ENCODE measurements at places on chromosomes 3 and 15. TPM values are rescaled to one million over a fixed set of nuclear protein-coding genes. Genes with fewer than 3 reads are reported as not detected.

Gene TPRG1
- total RNA-seq, result not detected

Gene NAA80
- 3.1 TPM for total RNA-seq

Gene KBTBD8
- total RNA-seq, result 8.6 TPM

Gene XYLB
- total RNA-seq, result 2.5 TPM

DNA sequence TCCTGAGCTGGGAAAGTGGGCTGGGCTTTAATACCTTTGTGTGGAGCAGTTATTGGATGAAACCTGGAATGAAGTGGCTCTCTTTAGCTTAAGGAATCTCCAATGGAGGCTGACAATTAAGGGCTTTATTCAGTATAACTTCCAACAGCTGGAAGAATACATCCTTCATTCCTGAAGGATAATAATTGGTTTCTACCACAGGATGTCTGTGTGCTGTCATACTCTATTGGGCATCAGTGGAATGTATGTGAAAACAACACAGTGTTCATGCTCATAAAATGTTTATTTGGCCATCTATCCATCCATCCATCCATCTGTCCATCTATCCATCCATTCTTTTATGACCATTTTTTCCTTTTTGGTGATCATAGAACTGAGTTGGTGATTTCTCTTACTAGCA is 220.7 kb upstream of the GAP43 start:
- DNase-seq, result no peak

GRCh38 chr3:115512565-115513415 is 110.5 kb upstream of the GAP43 start:
- peak; percentile 38 for DNase-seq

DNA sequence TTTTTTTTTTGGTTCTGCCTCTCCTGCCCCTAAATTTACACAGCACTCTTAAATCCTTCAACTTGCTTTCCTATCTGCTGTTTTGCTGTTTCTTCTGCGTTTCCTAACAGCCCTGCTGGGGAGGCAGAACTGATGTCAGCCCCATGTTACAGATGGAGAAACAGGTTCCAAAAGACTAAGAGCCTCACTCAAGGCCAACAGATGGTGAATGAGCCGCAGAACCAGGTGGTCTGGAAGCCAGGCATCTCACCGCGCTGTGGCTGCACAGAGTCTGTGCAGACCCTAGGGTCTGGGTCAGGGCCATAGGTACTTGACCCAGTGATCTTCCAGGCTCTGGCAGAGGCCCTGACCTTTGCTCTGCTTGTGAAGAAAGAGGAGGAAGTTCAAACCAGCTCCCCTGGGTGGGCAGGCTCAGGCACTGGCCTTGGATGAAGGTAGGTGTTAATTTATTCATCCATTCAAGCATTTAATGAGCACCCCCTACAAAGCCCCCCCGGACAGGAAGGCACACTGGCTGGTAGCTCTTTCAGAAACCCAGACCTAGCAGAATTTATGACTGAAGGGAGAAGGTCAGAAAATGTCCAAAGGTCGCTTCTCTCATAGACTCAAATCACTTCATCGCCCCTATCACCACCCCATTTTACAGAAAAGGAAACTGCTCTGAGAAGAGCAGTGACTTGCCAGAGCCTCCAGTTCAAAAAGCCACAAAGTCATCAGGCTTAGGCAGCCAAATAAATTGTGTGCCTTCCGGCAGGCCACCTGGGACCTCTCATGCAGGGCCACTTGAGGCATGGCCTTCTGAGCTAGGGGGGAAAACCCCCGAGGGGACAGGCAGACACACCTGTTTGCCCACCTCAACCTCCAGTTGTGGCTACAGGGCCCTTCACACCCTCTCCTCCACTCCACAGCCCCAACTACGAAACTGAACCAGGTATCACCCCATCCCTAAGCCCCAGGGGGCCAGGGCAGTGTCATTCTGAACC is 2.7 kb downstream of the CHDH start:
- no peak for DNase-seq

DNA sequence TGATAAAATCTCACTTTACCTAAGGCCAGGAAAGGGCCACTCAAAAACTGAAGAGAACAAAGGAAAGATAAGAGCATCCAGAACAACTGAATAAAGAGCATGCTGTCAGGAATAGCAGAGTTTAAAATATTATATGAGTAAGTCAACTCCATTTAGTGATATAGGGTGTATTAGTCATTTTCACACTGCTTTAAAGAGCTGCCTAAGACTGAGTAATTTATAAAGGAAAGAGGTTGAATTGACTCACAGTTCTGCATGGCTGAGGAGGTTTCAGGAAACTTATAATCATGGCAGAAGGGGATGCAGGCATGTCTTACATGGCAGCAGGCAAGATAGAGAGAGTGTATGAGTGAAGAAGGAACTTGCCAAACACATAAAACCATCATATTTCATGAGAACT is 778.0 kb upstream of the NECTIN3 start:
- DNase-seq, result peak; percentile 37

- DNase-seq, result no peak
These were observed 6.0 kb downstream of the PLA2G4F start for GRCh38 chr15:42150219-42150970.

DNA sequence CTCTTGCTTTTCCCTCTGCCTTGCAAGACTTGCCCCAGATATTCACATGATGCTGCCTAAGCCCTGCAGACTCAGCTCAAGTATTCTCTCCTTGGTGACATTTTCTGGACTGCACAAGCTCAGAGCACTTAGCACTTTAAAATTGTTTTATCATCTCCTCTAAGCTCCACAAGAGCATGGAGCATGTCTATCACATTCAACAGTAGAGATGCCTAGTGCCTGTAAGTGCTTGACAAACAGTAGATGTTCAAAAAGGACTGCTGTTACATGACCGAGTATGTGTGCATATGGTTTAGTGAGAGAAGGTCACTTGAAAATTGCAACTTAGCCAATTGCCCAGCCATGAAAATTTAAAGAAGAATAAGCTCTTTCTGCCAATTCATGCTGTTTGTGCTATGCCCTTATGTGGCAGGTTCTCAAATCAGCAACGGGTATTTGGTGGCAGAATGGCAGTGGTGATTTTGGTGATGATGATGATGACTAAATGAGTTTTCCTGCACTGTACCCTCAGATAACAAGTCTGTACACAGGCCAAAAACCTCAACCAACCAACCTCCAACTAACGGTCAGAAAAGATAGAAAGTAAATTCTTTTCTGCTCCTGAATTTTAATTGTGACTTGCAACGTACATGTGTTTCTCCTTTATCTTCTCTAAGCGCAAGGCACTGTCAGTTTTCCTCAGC is 647.2 kb upstream of the UBE2E2 start:
- DNase-seq, result no peak

GRCh38 chr3:190175490-190175889 is 54.8 kb upstream of the P3H2 start:
- peak; percentile 37 for DNase-seq

DNA sequence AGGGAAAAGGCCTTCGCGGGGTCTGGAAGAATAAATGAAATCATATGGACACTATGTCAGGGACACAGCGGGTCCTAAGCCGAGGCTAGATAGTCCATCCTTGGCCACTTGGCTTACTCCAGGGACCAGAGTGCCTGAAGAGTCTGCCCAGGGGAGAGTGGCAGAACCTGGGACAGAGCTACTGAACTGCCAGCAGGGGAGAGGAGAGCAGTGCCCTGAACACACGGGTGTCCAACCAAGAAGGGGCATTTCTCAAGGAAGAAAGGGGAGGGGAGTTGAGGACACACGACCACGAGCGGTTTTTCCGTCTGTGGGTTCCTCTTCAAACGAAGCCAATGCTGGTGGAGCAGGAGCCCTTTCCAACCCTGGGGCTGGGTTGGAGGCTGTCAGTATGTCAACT is 1.0 kb downstream of the ACAN start:
- DNase-seq, result no peak

- no peak for DNase-seq
These were observed 18.3 kb downstream of the FGF7 start for GRCh38 chr15:49441356-49441755.

- DNase-seq, result peak; percentile 69
These were observed 23.0 kb downstream of the IGF1R start for GRCh38 chr15:98671060-98672008.

- no peak for DNase-seq
These were observed 111.6 kb downstream of the AQP9 start for GRCh38 chr15:58249646-58250312.

- DNase-seq, result peak; percentile 49
These were observed 45.6 kb upstream of the WWTR1 start for GRCh38 chr3:149703466-149703865.

DNA sequence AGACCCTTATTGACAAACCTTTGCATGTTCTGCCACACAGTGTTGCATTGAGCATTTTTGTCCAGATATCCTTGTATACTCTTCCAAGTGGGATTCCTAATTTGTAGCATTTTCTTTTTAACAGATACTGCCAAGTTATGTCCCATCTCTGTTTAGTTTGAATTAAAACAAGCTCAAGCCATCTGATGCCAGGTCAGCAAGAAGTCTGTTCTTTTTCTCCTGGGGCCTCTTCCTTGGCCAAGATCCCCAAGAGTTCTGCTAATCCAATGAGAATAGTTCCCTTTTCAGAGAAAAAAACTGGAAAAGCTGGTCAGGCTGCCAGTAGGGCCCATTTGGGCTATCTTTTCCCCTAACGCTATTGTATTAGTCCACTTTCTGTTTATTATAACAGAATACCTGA is 29.8 kb downstream of the GLDN start:
- no peak for DNase-seq

DNA sequence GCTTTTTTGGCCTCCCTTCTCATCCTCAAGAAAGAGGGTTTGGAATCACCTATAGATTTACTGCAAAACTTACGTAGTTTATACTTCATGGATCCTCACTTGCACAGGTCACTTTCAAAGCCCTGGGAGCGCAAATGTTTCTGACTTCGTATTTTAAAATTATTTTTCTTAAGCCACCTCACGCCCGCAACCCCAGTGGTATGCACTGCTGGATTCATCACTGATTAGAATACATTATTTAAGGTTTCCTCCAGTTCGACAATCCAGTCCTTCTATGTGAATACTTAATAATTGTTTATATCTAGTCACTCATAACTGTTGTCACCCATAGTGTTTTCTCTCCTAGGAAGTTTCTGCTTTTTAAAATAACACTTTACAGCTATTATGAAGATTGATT is 339.9 kb downstream of the CHL1 start:
- DNase-seq, result no peak

DNA sequence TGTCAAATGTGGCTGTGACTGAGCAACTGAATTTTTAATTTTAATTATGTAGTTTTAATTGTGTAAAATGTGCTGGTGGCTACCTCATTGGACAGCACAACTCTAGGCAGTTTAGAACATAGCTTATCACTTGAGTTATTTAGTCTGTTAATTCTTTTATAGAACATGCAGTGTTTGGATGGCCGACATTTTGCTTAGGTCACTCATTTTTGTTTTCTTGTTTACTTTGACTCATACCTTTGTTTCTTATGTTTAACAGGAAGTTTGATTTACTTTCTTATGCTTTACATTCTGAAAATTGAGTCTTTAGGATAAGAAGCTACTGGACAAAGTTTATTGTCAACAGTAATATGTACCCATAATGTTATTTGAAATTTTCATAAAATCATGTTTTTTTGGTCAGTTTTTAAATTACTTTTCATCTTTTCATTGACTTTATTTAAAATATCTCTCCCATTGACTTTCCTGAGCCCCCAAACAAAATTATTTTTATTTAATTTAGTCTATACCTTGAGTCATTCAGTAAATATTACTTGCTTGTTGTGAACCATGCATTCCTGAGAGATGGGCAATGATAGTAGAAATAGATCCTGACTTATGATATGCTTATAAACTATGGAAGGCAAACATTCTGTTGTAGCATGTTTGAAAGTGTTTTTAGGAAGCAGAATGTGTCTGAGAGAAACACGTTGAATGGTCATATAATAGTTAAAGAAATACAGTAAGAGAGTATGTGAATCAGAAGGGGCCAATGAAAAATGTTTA is 60.6 kb downstream of the TCF12 start:
- peak; percentile 71 for DNase-seq

DNA sequence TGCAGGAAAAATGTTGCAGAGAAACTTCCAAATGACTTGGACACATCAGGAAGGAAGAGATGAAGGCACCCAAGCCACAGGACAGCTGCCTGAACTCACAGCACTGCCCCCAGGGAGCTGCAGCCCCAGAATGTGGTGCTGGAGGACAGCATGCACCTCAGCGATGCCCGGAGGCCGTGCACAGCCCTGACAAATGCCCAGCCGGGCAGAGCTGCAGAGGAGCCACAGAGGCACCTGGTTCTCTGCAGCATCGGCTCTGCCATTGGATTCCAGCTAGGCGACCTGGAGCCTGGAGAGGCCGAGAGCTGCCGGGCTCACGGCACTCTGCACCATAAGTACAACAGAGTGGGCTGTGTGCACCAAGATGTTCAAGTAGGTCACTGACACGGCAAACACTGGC is 97.5 kb downstream of the OCA2 start:
- DNase-seq, result no peak

DNA sequence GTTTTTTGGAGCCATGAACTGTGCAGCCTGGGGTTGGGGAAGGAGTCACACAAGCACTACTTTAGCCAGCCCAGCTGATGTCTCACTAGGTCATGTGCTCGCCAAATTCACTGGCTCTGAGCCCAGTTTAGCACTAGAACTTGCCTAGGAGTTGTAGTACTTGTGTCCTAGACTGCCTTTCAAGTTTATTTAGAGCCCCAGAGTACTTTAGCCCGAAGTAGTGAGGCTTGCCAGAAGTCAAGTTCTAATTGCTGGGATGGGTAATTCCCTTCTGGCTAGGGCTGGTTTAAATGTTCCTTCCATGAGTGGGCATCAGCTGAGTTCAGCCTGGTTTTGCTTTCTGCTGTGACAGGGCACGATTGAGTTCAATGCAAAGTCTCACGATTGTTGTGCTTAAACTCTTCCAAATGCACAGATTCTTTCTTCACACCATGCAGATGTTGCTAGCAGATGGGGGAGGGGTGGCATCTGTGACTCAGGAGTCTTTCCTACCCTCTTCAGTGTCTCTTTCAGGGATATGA is 228.2 kb upstream of the ZPLD1 start:
- DNase-seq, result peak; percentile 79

DNA sequence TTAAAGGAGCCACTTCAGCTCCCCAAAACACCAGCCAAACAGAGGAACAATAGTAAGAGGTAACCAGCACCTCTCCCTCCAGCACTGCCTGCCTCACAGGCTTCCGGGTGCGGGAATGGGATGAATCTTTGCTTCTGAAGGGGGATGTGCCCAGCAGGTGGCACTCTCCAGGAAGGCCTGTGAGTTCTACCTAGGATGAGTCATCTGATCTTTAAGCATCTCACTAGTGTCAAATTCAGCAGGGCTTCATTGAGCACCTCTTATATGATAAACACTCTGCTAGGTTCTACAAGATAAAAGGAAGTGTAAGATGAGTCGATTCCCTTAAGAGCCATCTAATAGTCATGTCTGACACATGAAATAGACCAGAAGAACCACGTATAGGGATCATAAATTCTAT is 237.4 kb upstream of the UMPS start:
- DNase-seq, result peak; percentile 55
